Activated naive CD8-positive, alpha-beta T cell treated with anti-CD3 and anti-CD28 coated beads, Interleukin-2, amount 10 ng/mL, durations not matched to agents 7 days and 5 days (primary cell): ENCODE measurements at places on chromosomes 2 and 18. TPM values are rescaled to one million over a fixed set of nuclear protein-coding genes. Genes with fewer than 3 reads are reported as not detected.

GRCh38 chr2:239401881-239402233, 1.0 kb upstream of the HDAC4 start:
- H3K4me3 ChIP-seq, result peak overlapping the region; percentile 90
- H3K27ac ChIP-seq, result peak overlapping the region; percentile 94
- H3K36me3 ChIP-seq, result peaks cover 7% of the 10 kb centered on the region
- H3K27me3 ChIP-seq, result peaks cover 6% of the 10 kb centered on the region

- H3K27me3 ChIP-seq, result peaks cover 42% of the 10 kb centered on the region
- no peaks in the 10 kb centered on the region for H3K36me3 ChIP-seq
- no peaks in the 10 kb centered on the region for H3K4me1 ChIP-seq
These were observed 20.7 kb upstream of the CNRIP1 start for GRCh38 chr2:68340226-68341061.

DNA sequence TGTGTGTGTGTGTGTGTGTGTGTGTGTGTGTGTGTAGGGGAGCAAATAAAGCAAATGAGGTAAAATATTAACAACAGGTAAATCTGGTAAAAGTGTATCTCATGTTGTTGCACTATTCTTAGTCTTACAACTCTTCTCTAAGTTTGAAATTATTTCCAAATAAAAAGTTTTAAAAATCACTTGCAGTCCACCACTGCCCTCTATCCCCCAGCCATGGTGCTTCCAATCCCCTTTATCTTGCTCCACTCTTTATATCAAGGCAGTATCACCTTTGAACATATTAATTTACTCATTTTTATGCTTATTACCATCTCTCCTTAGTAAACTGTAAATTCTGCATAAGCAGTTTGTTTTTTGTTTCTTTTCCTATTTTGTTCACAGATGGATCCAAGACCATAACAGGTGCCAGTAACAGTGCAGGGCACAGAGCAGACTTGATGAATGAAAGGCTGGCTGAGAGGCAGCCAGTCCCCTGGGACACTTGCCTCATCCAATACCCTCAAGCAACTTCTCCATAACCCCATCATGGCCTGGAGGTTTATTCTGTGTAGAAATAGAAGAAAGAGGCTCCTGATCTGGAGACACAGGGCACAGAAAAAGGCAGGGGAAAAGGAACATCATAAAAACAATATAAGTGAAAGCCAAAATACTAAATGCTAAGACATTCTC, 67.6 kb downstream of the LDAH start:
- H3K27ac ChIP-seq, result no peak overlapping the region
- H3K4me3 ChIP-seq, result no peak overlapping the region
- no peak for DNase-seq
- no peaks in the 10 kb centered on the region for H3K27me3 ChIP-seq

- no peaks in the 10 kb centered on the region for H3K27me3 ChIP-seq
- DNase-seq, result no peak
- no peaks in the 10 kb centered on the region for H3K36me3 ChIP-seq
- H3K4me3 ChIP-seq, result no peak overlapping the region
- no peaks in the 10 kb centered on the region for H3K4me1 ChIP-seq
These were observed 752 bp downstream of the ASTL start for GRCh38 chr2:96137321-96138178.

DNA sequence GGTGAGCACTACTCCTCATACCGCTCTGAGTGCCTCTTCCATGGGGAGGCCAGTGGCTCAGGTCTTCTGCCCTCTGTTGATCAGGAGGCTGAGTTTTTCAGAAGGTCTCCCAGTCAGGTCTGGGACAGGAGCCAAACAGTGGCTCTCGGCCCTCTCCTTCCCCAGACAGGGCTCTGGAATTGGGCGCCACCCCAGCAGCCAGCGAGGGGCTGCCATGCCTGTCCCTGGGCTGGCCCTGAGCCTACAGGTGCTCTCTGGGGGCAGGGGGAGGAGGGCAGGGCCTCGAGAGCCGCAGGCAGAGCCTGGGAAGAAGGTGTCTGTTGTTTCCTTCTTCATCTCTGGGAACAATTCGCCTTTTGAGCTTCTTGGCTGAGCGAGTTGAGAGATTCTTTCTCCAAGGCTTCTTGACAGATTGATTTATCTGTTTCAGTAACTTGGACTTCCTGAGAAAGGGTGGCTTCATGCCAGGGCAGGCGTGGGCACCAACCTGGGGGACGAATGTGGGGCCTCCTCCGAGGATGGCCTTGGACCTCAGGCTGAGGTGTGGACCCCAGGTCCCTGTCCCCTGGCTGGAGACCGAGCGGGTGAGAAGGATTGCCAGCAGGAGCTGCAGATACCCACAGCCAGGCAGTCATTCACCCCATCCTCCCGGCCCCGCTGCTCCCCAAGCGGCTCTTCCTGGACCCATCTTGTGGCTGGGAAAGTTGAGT, 64.7 kb upstream of the GLI2 start:
- H3K4me1 ChIP-seq, result peaks cover 2% of the 10 kb centered on the region
- H3K36me3 ChIP-seq, result no peaks in the 10 kb centered on the region
- no peak overlapping the region for H3K27ac ChIP-seq
- no peak for DNase-seq
- H3K4me3 ChIP-seq, result no peak overlapping the region

DNA sequence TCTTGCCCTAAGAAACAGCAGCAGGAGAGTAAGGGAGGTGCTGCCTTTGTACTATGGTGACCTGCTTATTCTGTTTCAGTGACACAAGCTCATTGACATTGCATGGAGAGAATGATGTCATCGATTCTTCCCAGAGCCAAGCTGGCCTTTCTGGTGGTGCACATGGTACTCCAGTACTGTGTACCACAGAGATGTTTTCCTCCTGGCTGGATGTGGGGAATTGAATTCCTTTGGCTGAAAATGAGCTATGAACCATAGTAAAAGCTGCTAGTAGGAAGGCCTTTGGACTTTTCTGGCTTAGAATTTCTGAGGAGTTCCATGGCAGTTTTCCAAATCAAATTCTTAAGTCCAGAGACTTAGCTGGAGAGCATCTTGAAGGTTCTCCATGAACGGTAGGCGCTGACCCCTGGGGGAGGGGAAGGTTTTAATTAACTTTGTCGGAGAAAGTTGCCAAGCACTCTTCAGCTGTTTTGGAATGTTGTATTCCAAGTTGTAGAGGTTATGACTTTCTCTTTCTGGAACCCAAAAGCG, 17.1 kb upstream of the B3GNT2 start:
- no peak for DNase-seq
- H3K36me3 ChIP-seq, result peaks cover 4% of the 10 kb centered on the region
- H3K4me3 ChIP-seq, result no peak overlapping the region
- H3K27me3 ChIP-seq, result no peaks in the 10 kb centered on the region

DNA sequence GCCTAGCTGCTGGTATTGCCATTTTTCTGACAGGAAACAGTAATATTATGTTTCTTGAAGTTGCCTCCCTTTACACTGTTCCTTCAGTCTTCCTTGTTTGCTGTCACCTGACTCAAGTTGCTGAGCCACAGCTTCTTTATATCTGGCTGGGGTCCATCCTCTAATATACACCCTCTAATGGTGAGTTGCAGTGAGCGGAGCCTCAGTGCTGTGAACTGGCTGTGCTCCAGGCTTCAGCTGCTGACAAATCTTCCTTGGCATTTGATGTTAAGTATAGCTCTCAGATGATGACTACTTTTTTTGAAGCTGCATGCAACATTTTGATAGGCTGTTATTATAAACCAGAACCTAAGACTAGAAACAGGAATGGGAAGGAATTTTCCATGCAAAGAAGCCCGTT, 366.7 kb downstream of the NUP35 start:
- H3K27ac ChIP-seq, result no peak overlapping the region
- no peaks in the 10 kb centered on the region for H3K27me3 ChIP-seq
- peaks cover 3% of the 10 kb centered on the region for H3K4me1 ChIP-seq
- DNase-seq, result no peak
- H3K4me3 ChIP-seq, result no peak overlapping the region

DNA sequence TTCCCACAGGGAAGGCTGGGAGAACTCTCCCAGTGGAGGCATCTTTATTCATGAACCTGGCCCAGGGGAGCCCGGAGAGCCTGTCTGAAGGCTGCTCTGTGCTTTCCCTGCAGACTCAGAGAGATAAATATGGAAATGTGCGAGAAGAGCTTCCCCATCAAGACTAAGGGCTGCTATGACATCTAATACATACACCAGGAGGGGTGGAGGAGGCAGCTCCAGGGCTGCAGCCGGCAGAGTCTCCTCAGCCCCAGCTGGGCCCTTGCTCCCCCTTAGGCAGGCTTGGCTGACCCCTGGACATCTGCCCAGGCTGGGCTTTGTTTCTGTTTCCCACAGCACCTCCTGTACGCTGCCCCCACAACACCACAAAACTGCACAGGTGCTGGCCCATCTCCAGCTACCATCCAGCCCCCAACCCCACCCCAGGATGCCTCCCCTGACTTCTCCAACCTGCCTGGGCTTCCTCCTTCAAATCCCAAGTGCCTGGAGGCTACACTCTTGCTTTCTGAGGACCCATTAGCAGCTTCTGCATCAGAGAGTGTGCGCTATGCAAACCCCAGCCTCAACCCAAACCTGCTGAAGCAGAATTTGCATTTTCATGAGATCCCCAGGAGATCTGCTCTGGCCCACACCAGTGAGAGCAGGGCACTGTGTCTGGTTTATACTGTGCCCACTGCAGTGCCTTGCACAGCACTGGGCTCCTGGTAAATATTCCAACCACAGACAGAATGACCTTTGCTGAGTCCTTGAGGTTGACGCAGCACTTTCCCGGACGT, 96.8 kb downstream of the VSNL1 start:
- no peaks in the 10 kb centered on the region for H3K4me1 ChIP-seq
- DNase-seq, result no peak
- H3K27me3 ChIP-seq, result no peaks in the 10 kb centered on the region
- no peak overlapping the region for H3K27ac ChIP-seq

- DNase-seq, result no peak
- no peak overlapping the region for H3K4me3 ChIP-seq
- H3K27ac ChIP-seq, result no peak overlapping the region
- no peaks in the 10 kb centered on the region for H3K36me3 ChIP-seq
These were observed 6.3 kb upstream of the CYP26B1 start for GRCh38 chr2:72153924-72154323.

DNA sequence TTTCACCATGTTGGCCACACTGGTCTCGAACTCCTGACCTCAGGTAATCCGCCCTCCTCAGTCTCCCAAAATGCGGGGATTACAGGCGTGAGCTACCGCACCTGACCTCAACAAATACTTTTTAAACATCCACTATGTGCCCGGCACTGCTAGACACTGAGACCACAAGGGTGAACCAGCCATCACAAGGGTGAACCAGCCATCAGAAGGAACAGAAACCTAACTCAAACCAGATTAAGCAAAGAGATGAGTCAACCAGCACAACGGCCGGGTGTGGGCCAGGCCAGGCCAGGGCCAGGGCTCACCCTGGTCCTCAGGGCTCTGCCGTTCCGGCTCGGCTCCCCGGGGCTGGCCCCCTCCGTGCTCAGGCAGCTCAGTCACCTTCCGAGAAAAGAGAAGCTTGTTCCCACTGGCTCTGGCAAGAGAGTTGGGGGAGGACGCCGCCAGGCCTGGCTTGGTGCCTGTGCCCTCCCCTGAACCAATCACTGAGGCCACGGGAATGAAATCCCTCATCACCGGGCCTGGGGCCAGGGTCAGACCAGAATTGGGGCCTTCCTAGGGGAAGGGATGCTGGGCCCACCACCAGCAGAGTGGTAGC, 4.4 kb downstream of the TEX44 start:
- H3K36me3 ChIP-seq, result no peaks in the 10 kb centered on the region
- no peak for DNase-seq
- H3K4me3 ChIP-seq, result no peak overlapping the region
- H3K27ac ChIP-seq, result no peak overlapping the region
- no peaks in the 10 kb centered on the region for H3K27me3 ChIP-seq

- H3K27ac ChIP-seq, result no peak overlapping the region
- no peak overlapping the region for H3K4me3 ChIP-seq
- DNase-seq, result no peak
- H3K36me3 ChIP-seq, result peaks cover 3% of the 10 kb centered on the region
These were observed 50.5 kb downstream of the ZNF516 start for GRCh38 chr18:76444446-76445105.

DNA sequence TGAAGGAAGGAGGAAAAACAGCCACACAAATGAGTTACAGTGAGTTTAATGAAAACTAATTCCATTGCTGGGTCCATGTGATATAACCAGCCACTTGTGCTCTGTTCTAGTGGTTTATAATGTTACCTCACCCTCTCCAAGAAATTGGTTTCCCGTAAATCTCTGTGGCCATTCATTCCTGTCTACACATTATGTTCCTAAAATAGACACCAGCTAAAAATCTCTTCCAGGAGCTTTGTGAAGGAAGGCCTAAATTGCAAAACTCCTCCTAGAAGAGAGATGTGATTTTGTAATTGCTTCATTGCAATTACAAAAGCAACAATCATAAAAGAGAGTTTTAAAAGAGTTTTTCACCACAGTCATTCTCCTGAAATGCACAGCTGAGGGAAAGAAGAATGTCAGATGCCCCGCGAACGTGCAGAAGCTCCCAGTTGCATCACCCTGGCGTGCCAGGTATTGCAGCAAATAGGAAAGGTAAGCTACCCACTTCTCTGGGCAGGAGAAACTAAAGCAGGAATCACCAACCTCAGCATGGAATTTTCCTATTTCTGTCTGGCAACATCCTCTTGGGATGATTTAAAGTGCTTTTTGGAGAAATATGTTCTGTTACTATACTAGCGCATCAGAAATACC, 1.7 kb downstream of the SCN1A start:
- no peaks in the 10 kb centered on the region for H3K36me3 ChIP-seq
- no peak overlapping the region for H3K27ac ChIP-seq
- peaks cover 18% of the 10 kb centered on the region for H3K27me3 ChIP-seq
- no peaks in the 10 kb centered on the region for H3K4me1 ChIP-seq

GRCh38 chr2:196515051-196515450, 124.5 kb upstream of the CCDC150 start:
- H3K36me3 ChIP-seq, result no peaks in the 10 kb centered on the region
- H3K27ac ChIP-seq, result no peak overlapping the region
- H3K27me3 ChIP-seq, result peaks cover 18% of the 10 kb centered on the region

DNA sequence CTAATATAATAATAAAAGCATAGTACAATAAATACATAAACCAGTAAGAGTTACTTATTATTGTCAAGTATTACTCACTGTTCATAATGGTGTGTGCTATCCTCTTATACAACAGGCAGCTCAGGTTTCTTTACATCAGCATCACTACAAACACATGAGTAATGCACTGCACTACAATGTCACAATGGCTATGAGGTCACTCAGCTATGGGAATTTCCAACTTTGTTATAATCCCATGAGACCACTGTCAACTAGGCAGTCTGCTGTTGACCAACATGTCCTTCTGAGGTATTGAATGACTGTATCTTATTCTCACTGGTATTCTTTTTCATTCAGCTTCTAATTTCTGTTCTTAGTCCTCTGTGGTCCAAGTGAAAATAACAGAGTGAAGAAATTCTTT, 250.4 kb upstream of the DSEL start:
- H3K27me3 ChIP-seq, result no peaks in the 10 kb centered on the region
- no peak overlapping the region for H3K27ac ChIP-seq
- H3K36me3 ChIP-seq, result no peaks in the 10 kb centered on the region
- no peak overlapping the region for H3K4me3 ChIP-seq
- no peak for DNase-seq
- no peaks in the 10 kb centered on the region for H3K4me1 ChIP-seq

DSG1 gene
- not detected for total RNA-seq

SPDYA gene
- 1.4 TPM for total RNA-seq

TUBA4A gene
- total RNA-seq, result 266 TPM

NTSR2 gene
- total RNA-seq, result not detected

COL4A3 gene
- total RNA-seq, result not detected
